ENCODE measurements at places on chromosomes 3 and 15. TPM values are rescaled to one million over a fixed set of nuclear protein-coding genes. Genes with fewer than 3 reads are reported as not detected.

The BRPF1 gene
- 62.2 TPM for total RNA-seq

DNA sequence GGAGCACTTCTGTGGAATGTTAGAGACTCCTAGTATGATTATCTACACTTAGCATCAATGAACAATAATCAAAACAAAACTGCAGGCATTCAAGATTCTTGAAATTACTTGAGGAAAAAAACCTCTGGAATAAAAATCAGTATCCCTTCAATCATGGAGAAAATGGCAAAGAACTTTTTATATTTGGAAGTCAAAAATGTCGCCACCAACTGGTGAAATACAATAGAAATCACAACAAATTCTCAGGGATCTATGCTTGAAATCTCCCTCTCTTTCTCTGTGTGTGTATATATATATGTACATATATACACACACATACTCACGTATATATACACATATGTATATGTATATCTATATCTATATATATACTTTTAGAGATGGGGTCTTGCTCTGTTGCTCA is 378.9 kb upstream of the ALCAM start:
- DNase-seq, result no peak

- DNase-seq, result no peak
These were observed 24.6 kb downstream of the ACAD11 start for GRCh38 chr3:132635052-132635451.

DNA sequence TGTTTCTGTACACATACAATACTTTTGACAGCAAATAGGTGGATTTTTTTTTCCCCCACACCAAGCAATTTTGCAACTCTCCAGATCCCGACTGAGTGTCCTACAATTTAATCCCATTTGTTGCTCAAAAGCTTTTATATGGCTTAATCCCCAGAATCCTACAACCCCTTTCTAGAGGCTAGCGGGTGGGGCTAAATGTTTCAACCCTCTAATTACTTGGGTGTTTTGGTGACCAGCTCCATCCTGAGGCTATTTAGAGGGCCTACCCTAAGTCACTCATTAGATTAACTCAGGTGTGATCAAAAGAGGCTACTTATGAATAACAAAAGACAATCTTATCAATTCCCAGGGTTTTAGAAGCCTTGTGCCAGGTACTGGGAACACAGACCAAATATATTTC is 21.0 kb upstream of the FBXL2 start:
- no peak for DNase-seq

- no peak for DNase-seq
These were observed 30.1 kb downstream of the BOC start for GRCh38 chr3:113241292-113242095.

The CD96 gene
- total RNA-seq, result 1.1 TPM

DNA sequence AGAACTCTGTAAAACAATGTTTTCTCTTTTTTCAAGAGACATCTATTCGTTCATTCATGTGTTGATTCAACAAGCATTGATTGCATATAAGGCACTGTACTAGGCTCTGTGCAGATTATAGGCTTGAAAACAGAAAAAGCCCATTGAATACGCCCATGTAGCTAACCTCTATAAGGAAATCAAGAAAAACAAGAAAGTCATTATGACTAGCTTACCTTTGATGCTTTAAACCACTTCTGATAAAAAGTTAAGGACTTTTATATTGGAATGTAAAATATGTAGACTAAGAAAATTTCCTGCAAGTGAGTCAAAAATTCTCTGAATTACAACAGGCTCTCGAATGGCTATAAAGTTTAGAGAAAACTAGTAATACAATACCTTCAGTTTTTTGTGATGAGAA is 92.5 kb downstream of the BDH1 start:
- DNase-seq, result no peak

The AMT gene
- 20.5 TPM for total RNA-seq

DNA sequence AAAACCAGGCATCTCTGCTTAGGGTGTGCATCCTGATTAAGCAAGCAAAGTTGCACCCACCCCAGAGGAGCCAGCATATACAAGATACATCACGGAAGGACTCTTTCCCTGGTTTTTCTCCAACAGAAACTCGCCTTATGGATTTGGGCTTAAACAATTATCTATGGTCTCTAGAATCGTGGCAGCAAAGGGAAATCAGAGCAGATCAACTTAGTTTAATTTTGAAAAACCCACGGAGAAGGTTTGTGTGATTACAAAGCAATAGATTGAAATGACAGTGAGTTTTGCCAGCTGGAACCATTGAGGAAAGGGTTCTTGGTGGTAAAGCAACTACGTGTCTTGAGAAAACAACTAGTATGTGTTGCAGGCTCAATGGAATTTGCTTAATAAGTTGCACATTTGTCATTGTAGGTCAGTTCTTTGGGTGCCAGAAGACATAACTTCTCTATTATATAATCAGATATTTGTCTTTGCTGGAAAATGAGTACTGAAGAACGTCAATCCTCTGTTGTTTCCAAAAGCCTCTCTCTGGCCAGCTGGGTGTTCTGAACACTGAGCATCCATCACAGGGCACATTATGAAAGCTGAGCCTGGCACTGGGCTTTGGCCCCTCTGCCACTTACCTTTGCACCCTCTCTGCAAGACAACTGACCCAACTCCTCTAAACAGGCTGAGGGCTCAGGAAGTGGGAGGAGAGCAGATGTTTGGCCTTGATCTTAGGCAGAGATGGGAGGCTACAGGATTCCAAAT is 75.7 kb upstream of the FBN1 start:
- no peak for DNase-seq

- DNase-seq, result no peak
These were observed 65.1 kb upstream of the LEKR1 start for GRCh38 chr3:156761007-156761406.

DNA sequence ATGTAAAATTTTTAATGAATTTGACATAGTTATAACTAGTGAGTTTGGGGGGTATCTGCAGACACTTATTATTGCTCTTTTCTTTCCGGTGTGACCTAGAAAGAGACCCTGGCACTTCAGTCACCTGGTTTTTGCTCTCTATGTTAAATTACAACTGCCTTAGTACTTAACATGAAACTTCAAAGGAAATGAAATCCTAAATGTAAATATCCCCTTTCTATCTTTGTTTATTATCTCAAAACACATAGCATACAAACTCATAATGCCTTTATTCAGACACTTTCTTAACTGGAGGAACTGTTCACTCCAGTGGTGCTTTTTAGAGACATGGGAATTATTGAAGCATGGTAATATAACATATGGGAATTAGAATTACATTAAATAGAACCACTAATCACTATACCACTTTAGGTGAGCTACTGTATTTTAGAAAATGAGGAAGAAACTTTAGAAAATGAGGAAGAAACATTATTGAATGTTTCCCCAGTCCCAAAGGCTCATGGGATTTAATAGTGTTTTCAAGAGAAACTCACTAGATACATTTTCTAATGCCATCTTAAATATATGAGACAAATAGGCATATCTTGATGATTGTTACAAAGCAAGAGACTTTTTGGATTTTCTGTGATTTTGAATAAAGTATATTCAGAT is 119.5 kb upstream of the MLF1 start:
- DNase-seq, result no peak

The KCNAB1 gene
- not detected for total RNA-seq

GRCh38 chr15:100002086-100002620 is 268.9 kb upstream of the LYSMD4 start:
- no peak for DNase-seq

- DNase-seq, result no peak
These were observed 77.2 kb downstream of the EOMES start for GRCh38 chr3:27644941-27645340.

The CAV3 gene
- not detected for total RNA-seq

DNA sequence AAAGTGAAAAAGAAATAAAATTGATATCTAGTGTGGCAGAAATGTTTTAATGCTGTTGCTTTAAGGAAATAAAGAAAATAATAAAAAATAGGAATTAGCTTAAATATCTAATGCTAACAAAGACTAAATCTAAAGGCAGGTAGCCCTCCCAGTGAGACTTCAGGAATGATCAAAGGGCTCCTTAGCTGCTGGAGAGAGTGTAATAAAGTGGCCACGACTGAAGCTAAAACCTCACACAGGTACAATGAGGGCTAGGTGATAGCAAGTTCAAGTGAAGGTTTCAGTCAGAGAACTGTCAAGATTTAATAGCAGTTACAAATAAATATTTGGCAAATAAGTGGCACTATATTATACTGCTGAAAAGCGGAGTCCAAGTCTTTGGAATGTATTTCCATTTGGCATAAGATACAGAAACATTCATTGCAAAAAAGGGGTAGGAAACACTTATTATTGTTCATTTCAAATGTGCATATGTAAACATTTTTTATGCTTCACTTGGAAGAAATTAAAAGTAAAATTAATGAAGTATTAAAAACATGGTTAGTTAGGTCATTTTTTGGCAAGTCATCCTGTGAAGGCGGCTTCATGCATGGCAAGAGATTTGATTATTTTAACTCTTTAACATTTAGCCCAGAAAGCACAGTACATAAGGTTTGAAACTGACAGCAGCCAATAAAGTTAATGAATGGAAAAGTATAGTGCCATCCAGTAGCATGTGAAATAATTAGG is 168.2 kb downstream of the ECT2 start:
- no peak for DNase-seq

The ATP8B4 gene
- total RNA-seq, result 141 TPM

DNA sequence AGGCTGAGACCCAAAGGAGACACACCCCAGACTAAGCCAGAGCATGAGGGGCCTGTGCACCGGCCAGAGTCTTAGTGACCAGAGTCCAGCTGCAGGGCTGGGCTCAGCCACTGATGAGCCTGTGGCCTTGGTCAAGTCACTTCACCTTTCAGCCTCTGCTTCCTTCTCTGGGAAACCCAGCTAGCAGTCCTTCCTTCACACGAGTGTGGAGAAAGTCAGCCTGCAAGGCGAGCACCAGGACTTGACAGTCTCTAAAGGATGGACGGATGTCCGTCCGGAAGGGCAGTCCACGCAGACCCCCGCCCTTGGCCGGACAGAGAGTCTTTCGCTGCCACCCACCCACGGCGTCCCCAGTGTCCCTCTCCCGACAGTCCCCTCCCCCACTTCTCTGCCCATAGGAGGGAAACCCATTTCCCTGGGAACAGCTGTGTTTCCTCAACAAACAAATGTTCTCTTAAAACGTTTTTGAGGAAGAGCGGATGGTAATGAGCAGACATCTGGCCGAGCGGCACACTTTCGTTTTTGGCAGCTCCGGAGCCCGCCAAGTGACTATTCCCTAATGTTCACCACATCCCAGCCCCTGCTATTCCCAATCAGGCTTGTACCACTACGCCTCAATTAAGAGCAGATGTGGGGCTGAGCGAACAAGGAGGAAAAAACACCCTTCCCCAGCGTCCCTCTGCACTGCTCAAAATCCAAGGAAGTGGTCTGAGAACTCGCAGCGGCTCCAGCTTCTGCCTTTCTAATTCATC is 129.1 kb upstream of the SMAD3 start:
- no peak for DNase-seq

DNA sequence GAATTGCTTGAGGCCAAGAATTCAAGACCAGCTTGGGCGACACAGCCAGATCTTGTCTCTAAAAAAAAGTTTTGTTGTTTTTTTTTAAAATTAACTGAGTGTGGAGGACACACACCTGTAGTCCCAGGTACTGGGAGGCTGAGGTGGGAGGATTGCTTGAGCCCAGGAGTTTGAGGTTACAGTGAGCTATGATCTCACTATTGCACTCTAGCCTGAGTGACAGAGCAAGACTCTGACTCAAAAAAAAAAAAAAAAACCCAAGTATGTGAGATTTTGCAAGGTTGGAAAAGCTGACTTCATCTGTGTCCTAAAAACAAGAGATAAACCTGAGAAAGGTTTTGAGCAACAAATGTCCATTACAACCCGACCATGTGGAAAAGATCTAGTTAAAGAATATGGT is 5.4 kb upstream of the TOPBP1 start:
- DNase-seq, result no peak

GRCh38 chr3:59605944-59606534 is 556.2 kb upstream of the CFAP20DC start:
- DNase-seq, result no peak

GRCh38 chr3:190532731-190533203 is 18.9 kb downstream of the IL1RAP start:
- no peak for DNase-seq

- no peak for DNase-seq
These were observed 560.5 kb downstream of the NR2F2 start for GRCh38 chr15:96891046-96891445.

GRCh38 chr3:172868582-172869200 is 118.2 kb downstream of the ECT2 start:
- DNase-seq, result no peak

The RRP9 gene
- total RNA-seq, result 32.3 TPM

The SHF gene
- total RNA-seq, result 24.5 TPM

GRCh38 chr15:75200765-75201615 is 692 bp upstream of the C15orf39 start:
- DNase-seq, result no peak

The SAMD7 gene
- total RNA-seq, result not detected

DNA sequence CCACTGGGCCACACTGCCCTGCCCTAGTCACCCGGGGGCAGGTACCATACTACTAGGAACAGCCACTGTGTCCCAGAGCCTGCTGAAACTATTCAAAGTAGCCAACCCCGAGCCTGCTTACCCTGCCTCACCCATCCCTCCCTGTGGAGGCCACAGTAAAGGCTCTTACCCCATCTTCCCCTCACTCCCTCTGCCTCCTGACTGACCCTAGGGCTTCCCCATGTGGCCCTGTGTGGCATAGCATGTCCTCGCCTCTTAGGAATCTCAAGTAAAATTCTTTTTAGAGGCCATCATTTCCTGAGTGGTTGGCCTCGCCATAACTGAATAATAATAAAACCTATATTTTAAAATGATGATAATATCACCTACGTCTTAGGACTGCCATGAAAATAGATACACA is 112.2 kb upstream of the SLC6A11 start:
- DNase-seq, result no peak

DNA sequence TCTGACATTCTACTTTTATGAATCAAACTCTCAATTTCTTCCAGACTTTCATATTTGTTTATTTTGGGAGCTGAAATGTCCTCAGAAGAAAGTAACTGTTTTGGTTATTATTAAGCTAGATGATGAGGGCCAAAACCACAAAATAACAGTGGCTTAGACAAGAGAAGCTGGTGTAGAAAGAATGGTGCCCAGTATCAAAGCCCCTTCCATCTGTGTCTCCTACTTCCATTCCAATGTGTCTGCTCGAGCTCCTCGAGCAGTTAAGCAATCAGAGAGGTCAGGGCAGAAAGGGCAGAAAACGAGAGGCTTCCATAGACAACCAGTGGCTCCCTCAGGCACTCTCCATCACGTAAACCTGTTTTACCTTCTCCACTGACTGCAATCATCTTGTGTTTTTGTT is 59.7 kb upstream of the MAGI1 start:
- no peak for DNase-seq

The QRICH1 gene
- total RNA-seq, result 127 TPM

The CCR8 gene
- total RNA-seq, result not detected

DNA sequence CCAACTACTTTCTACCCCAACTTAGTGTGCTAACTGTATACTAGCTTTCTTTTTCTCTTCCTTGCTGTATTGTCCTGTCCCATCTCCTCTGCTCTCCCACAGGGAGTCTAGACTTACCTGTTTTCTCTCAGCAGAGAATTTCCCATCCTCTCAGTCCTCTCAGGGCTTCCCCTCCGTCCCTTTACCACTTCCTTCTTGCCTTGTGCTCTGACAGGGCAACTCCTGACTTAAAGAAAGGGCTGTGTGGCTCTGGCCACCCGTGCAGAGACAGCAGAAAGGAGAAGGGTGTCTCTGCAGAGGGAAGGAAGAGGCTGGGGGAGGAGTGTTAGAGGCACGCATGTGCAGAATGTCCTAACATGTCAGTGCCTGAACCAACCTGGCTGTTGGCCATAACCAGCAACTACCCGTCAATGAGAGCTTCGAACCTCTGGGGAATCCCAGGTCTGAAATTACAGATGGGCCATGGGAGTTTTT is at the start of gene GCSAM:
TSS of gene GCSAM (minus strand) at position 274 of the 474 bp plus-strand sequence. CDS start at position 146, 128 bp downstream.
- DNase-seq, result peak; percentile 65

- no peak for DNase-seq
These were observed 60.3 kb downstream of the RGMA start for GRCh38 chr15:93028632-93029213.
